ENCODE measurements at places on chromosomes 4 and X. TPM values are rescaled to one million over a fixed set of nuclear protein-coding genes. Genes with fewer than 3 reads are reported as not detected.

The SPACA5 gene
- not detected for total RNA-seq

The XAGE1A gene
- total RNA-seq, result not detected

The ARMCX2 gene
- 67.6 TPM for total RNA-seq

The UPF3B gene
- total RNA-seq, result 5.8 TPM

The HPGDS gene
- 3.9 TPM for total RNA-seq

The CLIC2 gene
- 3.2 TPM for total RNA-seq

The NXF2B gene
- total RNA-seq, result 0.23 TPM

The COL4A5 gene
- 20.5 TPM for total RNA-seq

The PARM1 gene
- 35.3 TPM for total RNA-seq

The DOK7 gene
- total RNA-seq, result 2.5 TPM

The PLS3 gene
- 68.5 TPM for total RNA-seq

The TLL1 gene
- 4.6 TPM for total RNA-seq

The INTU gene
- 34.1 TPM for total RNA-seq

The NPY1R gene
- 19.8 TPM for total RNA-seq

The EREG gene
- under 0.01 TPM for total RNA-seq

The TSPAN7 gene
- 141 TPM for total RNA-seq

The IQSEC2 gene
- total RNA-seq, result 11.1 TPM

The SLC25A43 gene
- total RNA-seq, result 3.9 TPM

The PNMA5 gene
- total RNA-seq, result 9.7 TPM

The GAB1 gene
- 34.6 TPM for total RNA-seq

The SLC25A4 gene
- total RNA-seq, result 54.0 TPM

The MAGEB10 gene
- total RNA-seq, result not detected

The WDR17 gene
- 84.2 TPM for total RNA-seq

The EGFL6 gene
- 10.8 TPM for total RNA-seq

The IL2 gene
- total RNA-seq, result not detected

The ELMOD2 gene
- total RNA-seq, result 58.6 TPM

The TIGD2 gene
- 12.5 TPM for total RNA-seq

The DMP1 gene
- total RNA-seq, result not detected

The CCDC110 gene
- 5.5 TPM for total RNA-seq

The ADGRL3 gene
- total RNA-seq, result 257 TPM

The MAOA gene
- total RNA-seq, result 64.1 TPM

The HERC5 gene
- total RNA-seq, result 3.5 TPM

The SLC4A4 gene
- 61.1 TPM for total RNA-seq

The TMEM154 gene
- 0.69 TPM for total RNA-seq

The NPY2R gene
- 5.3 TPM for total RNA-seq

The UBQLN2 gene
- total RNA-seq, result 37.6 TPM

The SLC6A14 gene
- not detected for total RNA-seq

The AFP gene
- not detected for total RNA-seq

The NDST4 gene
- 17.3 TPM for total RNA-seq

The SHROOM4 gene
- 3.0 TPM for total RNA-seq

The ADH7 gene
- not detected for total RNA-seq

The TCEAL8 gene
- 106 TPM for total RNA-seq

The RAP2C gene
- total RNA-seq, result 19.6 TPM

The CPZ gene
- 1.4 TPM for total RNA-seq

The NEIL3 gene
- total RNA-seq, result 8.5 TPM

The ARHGEF38 gene
- not detected for total RNA-seq

The SYP gene
- 273 TPM for total RNA-seq

The EVC2 gene
- 1.8 TPM for total RNA-seq
